ENCODE measurements at places on chromosomes 6 and 20.

DNA sequence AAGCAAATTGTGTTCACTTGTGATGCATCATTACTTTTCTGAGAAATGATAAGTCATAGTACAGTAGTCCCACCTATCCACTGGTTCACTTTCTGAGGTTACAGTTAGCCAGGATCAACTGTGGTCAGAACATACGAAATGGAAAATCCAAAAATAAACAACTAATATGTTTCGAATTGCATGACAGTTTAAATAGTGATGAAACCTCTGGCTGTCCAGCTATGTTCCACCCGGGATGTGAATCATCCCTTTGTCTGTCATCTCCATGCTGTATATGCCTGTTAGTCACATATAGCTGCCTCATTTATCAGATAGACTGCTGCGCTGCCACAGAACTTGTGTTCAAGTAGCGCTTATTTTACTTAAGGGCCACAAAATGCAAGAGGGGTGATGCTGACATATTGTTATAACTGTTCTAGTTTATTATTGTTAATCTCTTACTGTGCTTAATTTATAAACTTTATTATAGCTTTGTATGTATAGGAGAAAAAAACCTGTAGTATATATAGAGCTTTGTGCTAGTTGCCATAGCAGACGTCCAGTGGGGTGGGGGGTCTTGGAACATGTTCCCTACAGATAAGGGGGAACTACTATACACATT is 29.2 kb downstream of the AFDN start:
- peak; percentile 69 for DNase-seq

- DNase-seq = peak; percentile 27
Measured at GRCh38 chr6:112781241-112781640, 434.1 kb downstream of the RFPL4B start.

DNA sequence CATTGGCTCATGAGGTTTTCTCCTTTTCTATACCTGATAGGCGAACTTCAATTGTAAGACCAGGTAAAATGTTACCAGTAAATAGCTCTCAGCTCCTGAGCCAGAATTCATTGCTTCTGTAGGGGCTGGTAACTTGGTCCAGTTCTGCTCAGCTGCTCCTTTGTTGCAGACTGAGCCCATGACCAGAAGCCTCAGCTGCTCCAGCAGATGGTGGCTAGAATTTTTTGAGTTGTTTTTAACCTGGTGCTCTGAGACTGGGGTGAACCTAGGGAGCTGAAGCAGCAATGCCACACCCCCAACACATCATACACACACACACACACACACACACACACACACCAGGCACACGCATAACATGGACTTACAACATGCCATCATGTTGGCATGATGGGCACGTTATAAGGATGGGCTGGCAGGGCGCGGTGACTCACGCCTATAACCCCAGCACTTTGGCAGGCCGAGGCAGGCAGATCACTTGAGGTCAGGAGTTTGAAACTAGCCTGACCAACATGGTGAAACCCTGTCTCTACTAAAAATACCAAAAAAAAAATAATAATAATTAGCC is 103.1 kb downstream of the QRSL1 start:
- DNase-seq = no peak

- no peak for DNase-seq
Measured at GRCh38 chr6:13120483-13121482, 207.6 kb downstream of the TBC1D7 start.

DNA sequence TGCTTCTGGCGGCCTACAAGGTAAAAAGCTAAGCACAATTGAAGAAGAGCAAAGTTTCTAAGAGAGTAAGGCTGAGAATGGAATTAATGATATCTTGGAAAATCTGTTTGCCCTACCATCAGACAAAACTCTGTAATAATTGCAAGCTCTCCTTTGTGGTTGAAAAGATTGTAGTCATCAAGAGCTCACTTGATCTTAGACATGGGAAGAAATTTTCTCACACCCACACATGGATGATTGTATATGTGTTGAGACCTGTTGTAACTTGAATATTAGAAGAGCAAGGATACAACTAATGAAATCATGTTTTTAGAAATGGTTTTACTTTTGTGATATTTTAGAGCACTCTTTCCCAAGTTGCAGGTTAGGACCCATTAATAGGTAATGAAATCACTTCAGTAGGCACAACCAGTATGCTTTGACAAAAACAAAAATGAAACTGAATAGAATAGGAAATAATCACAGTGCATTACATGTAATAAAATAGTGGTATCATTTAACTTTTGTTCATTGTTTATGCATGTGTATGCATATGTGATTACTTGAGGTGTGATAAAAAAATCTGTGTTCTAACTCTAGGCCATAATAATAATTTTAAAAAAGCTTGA is 14.0 kb downstream of the DCBLD1 start:
- DNase-seq = peak; percentile 43

GRCh38 chr6:101001012-101001411 is 119.9 kb upstream of the ASCC3 start:
- DNase-seq = no peak
